ENCODE measurements at places on chromosomes 2 and 18. TPM values are rescaled to one million over a fixed set of nuclear protein-coding genes. Genes with fewer than 3 reads are reported as not detected.
A peak's percentile ranks its signal among the peaks of the same experiment; 100 is the strongest.

R3HDM1 gene
- total RNA-seq: 45.3 TPM

DNA sequence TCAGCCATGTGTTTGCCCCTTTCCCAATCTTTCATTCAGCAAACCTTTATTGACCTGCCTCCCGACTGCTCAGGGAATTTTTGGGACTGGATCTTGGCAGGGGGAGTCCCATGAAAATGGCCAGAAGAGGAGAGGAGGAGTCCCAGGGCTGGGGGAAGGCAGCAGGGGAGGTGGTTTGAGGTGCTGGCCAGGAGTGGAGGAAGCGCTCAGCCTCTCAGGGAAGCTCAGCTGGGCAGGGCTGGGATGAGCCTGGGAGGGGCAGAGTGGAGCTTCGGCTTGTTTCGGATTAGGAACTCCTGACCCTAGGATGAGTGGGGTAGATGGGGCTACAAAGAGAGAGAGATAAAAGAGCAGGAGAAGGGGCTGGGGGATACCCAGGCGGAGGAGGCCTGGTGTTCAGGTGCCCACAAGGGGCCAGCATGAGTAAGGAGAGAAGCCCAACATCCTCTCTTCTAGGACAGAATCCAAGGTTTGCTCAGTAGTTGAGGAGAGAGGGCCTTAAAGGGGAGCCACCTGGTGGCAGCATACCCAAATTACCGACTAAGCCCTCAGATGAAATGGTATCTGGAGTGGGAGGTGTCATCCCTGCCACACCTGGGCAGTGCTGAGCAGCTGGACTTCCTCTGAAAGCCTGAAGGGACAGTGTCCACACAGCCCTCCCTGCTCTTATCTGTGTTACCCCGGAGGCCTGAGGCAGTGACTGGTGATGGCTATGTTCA, 91.1 kb downstream of the INHBB start:
- peak; percentile 88 for DNase-seq
- peaks cover 16% of the 10 kb centered on the region for H3K4me1 ChIP-seq
- H3K4me3 ChIP-seq: no peak overlapping the region
- no peaks in the 10 kb centered on the region for H3K36me3 ChIP-seq
- peak overlapping the region; percentile 33 for H3K27ac ChIP-seq
- no peaks in the 10 kb centered on the region for H3K27me3 ChIP-seq

DNA sequence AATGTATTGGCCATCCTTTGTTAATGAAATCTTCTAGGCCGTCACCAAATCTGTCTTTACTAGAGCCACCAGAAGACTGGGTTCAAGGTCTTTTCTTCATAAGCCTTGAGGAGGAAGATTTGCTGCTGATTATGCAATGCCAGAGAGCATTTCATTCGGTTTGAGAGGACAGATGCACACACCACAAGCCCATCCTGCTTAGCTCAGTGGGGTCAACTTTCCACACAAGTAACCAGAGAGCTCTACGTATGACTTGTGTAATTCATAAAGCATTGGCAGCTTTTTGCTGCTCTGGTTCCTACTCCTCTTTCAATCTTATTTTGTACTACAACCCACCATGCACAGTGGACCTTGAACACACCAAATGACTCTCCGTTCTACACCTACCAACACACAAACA, 106.9 kb downstream of the OSR1 start:
- H3K4me3 ChIP-seq: no peak overlapping the region
- no peaks in the 10 kb centered on the region for H3K27me3 ChIP-seq
- H3K36me3 ChIP-seq: no peaks in the 10 kb centered on the region
- DNase-seq: no peak

DNA sequence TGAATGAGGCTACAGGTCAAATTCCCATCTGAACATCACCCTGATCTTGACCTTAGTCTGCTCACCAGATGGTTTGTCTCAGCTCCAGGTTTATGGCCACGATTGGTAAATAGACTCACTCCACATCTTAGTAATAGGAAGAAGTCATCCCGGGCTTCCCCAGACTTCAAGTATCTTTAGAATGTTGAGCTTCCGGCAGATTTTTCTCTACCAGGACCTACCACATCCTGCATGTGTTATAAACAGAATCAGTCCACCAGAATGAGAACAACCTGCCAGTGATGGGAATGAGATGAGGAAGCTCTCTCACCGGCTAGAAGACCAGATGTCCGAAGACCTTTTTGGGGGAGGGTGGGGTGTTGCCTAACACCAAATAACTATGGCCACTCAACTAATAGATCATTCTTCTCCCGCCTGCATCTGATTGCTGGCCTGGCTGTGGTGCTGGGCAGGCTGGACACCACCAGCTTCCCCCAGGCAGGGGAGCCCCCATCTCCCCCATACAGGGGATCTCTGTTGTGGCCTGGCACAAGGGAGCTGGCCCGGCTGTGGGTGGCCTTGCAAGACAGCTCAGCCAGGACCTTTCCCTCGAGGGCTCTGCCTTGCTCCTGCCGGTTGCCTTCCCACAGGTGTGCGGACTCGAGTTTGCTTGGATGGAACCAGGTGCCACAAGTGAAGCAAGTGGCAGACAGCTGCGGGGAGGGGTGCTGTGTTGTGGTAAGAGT, 88.5 kb downstream of the SH3RF3 start:
- no peaks in the 10 kb centered on the region for H3K4me1 ChIP-seq
- H3K4me3 ChIP-seq: no peak overlapping the region
- no peaks in the 10 kb centered on the region for H3K27me3 ChIP-seq
- DNase-seq: no peak
- no peaks in the 10 kb centered on the region for H3K36me3 ChIP-seq
- H3K27ac ChIP-seq: no peak overlapping the region
